GM03348 (cell line): ENCODE measurements at places on chromosomes 7 and 10.

- DNase-seq = peak; percentile 54
Observed at GRCh38 chr10:124827474-124827873, 25.9 kb downstream of the ABRAXAS2 start.

- DNase-seq = no peak
Observed at GRCh38 chr7:4820405-4820966, 41.3 kb downstream of the PAPOLB start.

- peak; percentile 42 for DNase-seq
Observed at GRCh38 chr7:68706291-68706690, 892.0 kb upstream of the AUTS2 start.

- no peak for DNase-seq
Observed at GRCh38 chr7:14400271-14400670, 410.8 kb upstream of the ETV1 start.

- no peak for DNase-seq
Observed at GRCh38 chr10:131896403-131896802, 4.4 kb upstream of the PPP2R2D start.

GRCh38 chr7:145331076-145331475 lies 495.2 kb upstream of the TPK1 start:
- no peak for DNase-seq

DNA sequence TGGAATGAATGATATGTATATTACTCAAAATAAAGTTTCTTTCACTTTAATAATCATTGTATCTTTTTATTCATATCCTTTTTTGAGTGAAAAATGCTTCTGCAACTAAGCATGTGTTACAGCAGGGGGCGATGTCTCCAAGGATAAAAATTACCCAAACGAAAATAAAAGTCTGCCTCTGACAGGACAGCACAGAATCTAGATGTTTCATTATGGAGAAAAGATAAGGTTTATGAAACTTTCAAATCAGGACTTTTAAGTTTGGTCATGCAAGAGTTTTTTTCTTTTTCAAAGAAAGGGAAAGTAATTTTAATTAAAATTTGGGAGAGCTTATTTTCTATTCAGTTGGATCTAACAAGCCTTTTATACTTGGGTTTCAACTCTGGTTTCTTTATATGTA lies 48.4 kb downstream of the TES start:
- DNase-seq = peak; percentile 47

GRCh38 chr7:47046949-47047348 lies 535.0 kb downstream of the TNS3 start:
- DNase-seq = no peak

GRCh38 chr10:35783305-35783838 lies 141.3 kb upstream of the FZD8 start:
- DNase-seq = peak; percentile 21

DNA sequence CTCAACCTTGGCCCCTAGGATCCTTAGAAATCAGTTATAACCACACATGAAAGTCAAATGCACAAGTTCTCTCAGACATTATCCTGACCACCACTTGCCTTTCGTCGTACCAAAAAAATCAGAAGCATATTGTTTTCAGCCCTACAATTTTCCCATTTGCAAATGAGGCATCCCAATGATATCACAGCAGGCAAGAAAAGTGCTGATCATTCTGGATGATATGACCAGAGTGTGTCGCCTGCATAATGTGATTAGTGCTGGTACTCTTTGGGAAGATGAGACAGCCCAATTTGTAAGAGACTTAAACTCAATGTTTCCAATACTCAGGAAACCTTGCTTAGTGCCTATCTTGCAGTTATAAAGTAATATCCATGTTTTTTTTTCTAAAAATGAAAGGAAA lies 168.0 kb downstream of the SORCS1 start:
- no peak for DNase-seq

DNA sequence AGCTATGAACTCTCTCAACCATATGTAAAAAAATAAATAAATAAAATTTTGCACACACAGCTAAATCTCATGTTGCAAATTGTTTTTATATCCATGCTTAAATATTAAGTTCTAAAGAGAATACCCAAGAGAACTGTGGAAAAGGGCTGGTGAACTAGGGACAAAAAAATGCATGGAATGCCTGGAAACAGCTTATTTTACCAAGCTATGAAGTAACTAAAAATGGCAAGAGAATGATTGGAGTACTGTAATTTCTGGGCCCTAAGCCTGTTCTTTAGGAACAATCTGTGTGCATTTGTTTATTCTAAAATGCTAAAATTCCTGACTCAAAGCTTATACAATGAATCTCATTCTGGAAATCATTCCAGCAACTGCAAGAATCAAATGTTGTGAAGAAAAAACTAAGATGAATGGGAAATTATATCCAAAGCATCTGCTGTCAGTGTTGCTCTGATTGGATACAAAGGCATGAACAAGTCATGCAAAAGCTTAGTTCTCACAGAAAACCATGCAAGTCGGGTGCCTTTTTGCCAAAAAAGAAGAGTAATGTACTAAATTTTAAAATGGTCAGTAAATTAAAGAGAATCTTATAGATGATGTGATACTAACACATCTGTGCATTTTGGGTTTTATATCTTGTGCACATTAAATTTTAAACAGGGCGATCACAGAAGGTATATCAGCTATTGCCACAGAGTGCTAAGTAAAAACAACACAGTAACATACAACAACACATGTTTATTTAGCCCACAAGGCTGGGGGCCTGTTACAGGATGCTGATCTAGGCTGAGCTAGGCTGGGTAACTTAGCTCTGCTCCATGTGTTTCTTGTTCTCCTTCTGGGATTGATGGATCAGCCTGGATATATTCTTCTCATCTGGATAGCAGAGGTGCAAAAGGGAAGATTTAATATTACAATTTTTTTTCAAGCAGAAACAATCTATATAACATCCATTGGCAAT lies 453.5 kb upstream of the SEMA3A start:
- DNase-seq = peak; percentile 47

DNA sequence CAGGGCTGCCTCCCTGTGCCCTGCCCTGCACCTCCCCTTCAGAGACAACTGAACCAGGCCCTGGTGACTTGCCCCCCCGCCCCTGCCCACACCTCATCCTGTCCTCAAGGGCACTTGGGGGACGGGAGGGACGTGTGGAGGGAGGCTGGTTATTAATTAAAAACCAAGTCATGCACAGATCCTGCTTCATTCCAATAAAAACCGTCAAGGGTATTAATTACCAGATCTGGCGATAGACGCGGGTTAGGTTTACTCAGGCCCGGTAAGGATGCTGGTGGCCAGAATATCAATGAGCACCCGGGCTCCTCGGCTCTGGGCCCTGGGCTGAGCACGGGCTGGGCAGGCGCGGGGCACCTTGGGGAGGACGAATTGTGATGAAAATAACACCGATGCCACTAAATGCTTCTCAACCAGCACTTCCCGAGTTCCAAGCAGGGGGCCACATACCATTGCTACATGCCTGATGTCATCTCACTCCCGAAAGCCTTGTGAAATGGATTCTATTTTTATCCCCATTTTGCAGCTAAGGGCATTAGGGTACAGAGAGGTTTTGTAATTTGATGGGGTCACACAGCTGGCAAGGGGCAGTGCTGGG lies 24.5 kb upstream of the GTF2IRD1 start:
- DNase-seq = peak; percentile 70

DNA sequence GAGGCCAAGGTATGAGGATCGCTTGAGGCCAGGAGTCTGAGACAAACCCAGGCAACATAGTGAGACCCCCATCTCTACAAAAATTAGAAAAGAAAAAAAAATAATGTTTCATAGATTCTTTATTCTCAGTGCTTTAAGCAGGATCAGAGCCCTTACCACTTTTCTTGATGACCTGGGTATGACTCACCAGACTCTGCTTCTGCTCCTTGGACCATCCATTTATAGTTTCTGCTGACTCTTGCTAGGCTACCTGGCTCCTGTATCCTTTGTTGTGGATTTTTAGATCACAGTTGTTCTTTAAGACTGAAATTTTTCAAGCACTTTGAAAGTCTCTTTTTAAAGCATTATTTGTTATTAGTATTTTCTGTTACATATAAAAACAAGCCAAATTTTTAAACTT lies 411.1 kb downstream of the GFRA1 start:
- peak; percentile 48 for DNase-seq

GRCh38 chr7:108345710-108346336 lies 110.4 kb downstream of the NRCAM start:
- DNase-seq = no peak

DNA sequence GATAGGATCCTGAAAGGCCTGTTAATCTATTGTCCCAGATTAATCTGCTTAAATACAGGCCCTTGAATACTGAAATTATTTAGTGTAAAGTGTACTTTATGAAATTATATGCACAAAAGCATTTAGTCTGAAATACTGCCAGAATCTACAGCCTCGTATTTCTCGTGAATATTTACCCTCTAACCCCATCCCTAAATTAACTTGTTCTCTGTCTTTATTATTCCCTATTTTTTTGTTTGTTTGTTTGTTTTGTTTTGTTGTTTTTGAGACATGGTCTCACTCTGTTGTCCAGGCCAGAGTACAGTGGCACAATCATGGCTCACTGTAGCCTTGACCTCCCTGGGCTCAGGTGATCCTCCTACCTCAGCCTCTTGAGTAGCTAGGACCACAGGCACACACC lies 2.7 kb upstream of the CPED1 start:
- no peak for DNase-seq

GRCh38 chr7:77450054-77450453 lies 33.9 kb upstream of the GSAP start:
- DNase-seq = peak; percentile 30

DNA sequence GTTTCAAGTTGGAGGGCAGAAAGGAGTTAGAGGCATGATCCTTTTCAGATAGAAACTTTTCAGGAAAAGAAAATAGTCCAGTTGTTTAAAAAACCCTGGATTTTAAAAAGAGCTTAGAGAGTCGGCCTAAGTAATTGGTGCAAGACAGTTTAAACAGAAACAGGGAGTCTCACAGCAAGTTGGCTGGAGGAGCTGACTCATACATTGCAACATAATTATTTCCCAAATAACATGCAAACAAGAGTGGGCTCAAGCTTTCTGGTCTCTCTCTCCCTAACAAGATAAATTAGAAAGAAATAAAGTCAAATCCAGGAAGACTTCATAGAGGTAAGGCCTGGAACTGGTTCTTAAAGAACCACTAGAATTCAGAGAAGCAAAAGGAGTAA lies 100.3 kb upstream of the AGBL3 start:
- peak; percentile 76 for DNase-seq

GRCh38 chr10:88200312-88201032 lies 337.0 kb downstream of the PTEN start:
- DNase-seq = no peak

DNA sequence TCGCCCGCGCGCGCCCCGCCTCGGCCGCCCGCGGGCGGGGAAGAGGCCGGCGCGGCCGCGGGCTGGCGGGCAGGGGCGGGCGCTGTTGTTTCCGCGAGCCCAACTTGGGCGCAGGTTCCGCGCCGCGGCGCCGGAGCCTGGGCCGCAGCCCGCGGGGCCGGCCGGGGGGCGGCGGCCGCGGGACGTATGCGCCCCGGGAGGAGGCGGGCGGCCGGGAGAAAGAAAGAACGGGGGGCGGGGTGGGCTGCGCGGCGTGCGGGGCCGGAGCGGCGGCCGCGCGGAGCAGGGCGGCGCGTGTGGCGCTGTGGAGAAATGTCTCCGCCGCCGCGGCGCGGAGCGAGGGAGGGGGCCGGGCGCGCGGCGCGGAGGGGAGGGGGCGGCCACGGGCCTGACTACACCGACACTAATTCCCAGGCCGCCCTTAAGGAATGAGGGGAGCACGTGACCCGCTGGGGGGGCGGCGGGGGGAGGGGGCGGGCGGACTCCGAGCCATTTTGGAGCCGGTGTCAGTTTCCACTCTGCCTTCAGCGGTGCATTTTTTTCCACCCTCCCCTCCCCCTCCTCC lies at the start of gene BMI1:
TSS of gene BMI1 (plus strand) at position 509 of the 565 bp plus-strand sequence. CDS start 5,351 bp downstream, outside the sequence.
- peak; percentile 93 for DNase-seq

GRCh38 chr7:74334030-74334429 lies 44.8 kb downstream of the CLIP2 start:
- DNase-seq = peak; percentile 75

GRCh38 chr10:79001082-79001885 lies 67.5 kb upstream of the ZMIZ1 start:
- peak; percentile 20 for DNase-seq

DNA sequence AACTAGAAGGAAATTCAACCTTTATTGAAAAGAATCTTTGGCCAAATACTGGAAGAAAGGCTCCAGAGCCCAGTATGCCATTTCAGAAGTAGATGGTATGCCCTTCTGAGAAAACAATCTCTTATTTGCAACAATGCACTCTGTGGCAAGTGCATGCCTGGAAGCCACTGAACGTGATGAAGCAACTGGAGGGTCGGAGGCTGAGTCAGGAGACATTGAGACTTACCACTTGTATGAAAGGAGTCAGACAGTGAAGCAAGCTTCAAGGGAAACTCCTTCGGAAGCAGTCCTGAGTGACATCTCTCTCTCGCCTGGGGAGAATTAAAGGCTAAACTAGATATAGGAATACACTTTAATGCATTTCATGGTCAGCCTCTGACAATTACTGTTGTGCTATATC lies 353.7 kb downstream of the NRG3 start:
- no peak for DNase-seq

- DNase-seq = no peak
Observed at GRCh38 chr7:116788572-116789197, 73.7 kb upstream of the CAPZA2 start.

DNA sequence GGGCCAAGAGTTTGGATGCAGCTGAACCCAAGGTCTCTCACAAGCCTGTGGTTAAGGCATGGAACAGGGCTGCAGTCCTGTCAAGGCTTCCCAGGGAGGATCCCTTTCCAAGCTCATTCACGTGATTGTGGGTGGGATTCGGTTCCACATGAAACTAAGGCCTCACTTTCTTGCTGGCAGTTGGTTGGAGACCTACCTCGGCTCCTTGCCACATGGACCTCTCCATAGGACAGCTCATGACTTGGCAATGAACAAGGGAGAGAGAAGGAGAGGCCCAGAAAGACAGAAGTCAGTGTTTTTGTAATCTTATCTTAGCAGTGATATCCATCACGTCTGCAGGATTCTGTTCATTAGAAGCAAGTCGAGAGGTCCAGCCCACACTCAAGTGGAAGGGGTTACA lies 583.8 kb downstream of the LRMDA start:
- no peak for DNase-seq

DNA sequence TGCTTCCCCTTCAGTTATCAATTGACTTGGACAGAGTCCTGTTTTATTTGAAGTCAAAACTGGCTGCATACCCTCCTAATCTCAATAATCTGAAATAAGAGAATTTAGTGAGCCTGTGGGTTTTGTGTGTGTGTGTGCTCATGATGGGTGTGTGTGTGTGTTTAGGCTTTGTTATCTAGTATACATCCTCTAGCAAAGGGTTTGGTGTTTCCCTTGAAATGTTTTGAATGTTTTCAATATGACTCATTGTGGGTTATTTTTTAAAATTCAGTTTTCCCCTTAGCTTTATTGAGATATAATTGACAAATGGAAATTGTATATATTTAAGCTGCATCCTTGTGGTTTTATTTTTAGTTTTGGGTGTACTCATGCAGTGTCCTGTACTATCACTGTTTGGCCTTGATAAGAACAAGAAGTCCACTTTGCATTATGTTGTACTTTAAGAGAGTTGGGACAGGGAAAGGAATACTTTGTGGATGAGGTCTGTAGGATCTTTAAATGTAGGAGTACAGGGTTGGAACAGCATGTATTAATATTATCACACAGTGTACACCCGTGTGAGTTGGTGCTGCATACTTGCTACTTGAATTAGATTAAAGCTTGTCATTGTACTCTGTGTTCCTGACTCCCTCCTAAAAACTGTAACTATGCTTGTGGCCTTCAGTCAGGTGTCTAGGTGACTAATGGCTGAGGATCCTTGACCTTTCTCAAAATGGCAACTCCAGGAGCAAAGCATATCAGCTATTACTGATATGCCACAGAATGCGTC lies 58.3 kb downstream of the VCL start:
- peak; percentile 52 for DNase-seq

- DNase-seq = no peak
Observed at GRCh38 chr7:34130558-34131295, 225.4 kb downstream of the BMPER start.
